ENCODE measurements at places on chromosomes 11 and 22.

DNA sequence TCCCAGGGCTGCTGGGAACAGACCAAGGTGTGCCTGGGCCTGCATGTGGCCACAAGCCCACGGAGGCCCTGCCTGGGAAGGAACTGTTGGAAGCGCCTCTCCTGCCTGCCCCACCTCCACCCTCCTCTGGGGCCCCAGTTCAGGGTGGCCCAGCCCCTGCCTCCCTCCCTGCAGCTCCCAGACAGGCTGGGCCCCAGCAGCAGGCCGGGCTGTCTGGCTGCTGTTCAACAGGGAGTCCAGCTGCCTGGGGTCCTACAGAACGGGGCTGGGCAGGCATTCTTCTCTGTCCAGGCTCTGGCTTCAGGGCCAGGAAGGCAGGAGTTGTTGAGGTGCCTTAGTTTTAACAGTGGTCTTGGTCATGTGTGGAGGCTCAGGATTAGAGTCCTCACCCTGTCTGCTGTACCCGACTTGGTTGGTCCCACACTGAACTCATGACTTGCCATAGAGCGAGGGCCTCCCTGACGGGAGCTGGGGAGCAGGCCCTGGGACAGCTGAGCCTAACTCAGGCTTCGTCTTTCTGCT lies 11.8 kb downstream of the PRDM11 start:
- DNase-seq, result no peak

DNA sequence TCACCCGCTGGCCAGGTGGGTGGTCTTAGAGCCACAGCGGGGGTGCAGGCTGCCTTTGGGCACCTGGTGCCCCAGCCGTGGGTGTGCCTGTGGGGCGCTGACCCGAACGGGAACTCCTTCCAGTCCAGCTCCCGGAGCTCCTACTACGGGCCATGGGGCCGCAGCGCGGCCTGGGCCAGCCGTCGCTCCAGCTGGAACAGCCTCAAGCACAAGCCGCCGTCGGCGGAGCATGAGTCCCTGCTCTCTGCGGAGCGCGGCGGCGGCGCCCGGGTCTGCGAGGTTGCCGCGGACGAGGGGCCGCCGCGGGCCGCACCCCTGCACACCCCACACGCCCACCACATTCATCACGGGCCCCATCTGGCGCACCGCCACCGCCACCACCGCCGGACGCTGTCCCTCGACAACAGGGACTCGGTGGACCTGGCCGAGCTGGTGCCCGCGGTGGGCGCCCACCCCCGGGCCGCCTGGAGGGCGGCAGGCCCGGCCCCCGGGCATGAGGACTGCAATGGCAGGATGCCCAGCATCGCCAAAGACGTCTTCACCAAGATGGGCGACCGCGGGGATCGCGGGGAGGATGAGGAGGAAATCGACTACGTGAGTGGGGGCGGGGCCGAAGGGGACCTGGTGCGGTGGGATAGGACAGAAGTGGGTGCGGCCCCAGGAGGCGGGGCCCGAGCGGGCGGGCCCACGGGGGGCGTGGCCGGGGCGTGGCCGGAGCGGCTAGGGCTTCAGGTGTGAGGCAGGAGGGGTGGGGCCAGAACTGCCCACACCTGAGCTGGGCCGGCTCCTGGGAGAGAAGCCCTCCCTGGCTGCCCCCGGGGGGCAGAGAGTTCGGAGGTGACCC lies 91.5 kb downstream of the CACNA1I start:
- DNase-seq, result peak; percentile 38

DNA sequence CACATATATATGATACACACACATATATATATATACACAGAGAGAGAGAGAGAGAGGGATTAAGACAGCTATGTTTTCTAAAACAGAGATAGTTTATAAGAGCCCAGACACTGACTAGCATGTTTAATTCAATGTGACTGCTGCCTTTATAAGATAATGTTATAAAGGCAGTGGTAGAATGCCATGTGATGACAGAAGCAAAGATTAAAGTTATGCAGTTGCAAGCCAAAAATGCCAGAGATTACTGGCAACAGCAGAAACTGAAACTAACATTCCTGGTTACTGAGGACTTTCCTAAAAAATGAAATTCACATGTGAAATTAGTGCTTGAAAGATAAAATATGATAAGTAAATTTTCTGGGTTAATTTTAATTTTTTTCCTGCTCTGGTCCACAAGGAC lies 1888.9 kb downstream of the LRRC4C start:
- no peak for DNase-seq

GRCh38 chr11:69002110-69002569 lies 10.9 kb downstream of the MRGPRF start:
- no peak for DNase-seq

GRCh38 chr11:122769126-122769780 lies 69.0 kb upstream of the CRTAM start:
- DNase-seq, result no peak

DNA sequence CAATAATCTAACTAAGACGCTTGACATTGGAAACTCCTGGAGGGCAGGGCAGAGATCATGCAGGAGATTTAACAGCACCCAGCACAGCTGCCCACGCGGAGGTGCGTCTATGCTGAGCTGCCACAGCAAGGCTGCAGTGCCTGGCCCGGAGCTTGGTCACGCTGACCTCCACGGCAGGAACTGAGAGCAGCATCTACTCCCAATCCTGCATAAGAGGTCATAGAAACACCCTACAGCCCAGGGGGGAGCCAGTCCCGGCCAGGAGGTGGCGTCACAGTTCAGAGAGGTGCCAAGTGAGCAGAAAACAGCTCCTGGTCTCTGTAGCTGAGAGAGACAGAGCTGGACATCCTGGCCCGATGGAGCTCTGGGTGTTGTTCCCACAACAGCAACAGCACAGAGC lies 121.1 kb upstream of the TMEM45B start:
- DNase-seq, result no peak

GRCh38 chr11:90124371-90124770 lies 10.1 kb upstream of the NAALAD2 start:
- no peak for DNase-seq

GRCh38 chr11:70566768-70567530 lies 168.6 kb downstream of the CTTN start:
- no peak for DNase-seq

- no peak for DNase-seq
Observed at GRCh38 chr11:73551677-73552076, 46.2 kb downstream of the FAM168A start.

DNA sequence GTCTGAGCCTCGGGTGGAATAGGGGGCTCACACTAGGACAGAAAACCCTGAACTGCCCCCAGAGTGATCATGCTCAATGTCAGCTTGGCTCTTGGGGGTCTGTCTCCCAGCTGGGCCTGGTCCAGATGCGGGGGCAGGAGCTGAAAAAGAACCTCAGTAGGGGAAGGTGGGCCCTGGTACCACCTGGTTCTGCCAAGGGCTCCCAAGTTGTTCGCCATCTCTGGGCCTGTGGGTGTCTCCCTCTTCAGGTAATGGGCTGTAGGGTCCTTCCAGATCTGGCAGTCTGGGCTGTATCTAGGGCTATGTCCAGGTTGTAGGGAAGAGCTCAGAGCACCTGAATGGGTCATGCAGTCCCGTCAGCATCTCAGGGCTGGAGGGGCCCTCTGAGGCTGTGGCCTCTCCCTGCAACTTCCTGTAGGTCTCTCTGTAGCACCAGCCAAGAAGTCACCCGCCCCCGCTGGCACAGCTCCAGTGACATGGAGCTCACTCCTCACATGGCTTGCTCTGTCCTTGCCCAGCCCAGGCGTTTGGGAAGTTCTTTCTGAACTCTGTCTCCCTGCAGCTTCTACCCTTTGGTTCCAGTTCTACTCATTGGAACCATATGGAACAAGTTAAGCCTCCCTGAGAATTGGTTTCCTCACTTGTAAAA lies 33.0 kb upstream of the SOX10 start:
- no peak for DNase-seq

DNA sequence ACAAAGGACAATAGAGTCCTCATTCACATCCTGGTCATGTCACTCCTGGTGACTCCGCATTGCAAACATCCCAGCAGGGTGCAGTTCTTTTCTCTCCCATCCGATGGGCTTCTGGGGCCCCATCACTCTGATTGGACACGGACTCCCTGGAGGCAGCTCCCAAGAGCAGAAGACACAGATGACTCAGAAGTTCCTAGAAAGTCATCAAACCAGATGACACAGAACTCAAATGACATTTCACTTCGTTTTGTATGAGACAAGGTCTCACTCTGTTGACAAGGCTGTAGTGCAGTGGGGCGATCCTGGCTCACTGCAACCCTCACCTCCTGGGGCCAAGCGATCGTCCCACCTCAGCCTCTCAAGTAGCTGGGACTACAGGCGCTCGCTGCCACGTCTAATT lies 33.2 kb downstream of the ZNF195 start:
- no peak for DNase-seq

DNA sequence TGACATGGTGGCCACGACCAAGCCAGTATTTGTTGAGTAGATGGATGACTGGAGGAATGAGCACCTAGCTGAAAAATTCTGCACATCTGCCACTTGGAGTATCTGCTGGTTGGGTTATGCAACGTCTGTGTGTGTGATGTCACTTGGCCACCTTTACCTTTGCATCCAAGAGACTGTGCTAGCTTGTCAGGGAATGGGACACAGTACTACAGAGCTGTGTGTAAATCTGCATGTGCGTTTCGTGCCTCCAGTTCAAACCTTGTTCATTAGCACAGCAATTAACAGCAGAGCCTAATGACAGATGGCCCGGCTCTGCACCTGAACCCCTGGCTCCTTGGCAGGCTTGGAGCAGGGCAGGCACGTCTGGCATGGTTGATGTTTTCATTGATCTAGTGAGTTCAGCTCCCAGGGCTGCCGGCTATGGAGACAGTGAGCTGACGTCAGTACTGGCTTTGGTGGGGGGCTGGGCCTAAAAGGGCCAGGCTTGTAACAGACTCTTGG lies 188.4 kb upstream of the NAV2 start:
- no peak for DNase-seq

DNA sequence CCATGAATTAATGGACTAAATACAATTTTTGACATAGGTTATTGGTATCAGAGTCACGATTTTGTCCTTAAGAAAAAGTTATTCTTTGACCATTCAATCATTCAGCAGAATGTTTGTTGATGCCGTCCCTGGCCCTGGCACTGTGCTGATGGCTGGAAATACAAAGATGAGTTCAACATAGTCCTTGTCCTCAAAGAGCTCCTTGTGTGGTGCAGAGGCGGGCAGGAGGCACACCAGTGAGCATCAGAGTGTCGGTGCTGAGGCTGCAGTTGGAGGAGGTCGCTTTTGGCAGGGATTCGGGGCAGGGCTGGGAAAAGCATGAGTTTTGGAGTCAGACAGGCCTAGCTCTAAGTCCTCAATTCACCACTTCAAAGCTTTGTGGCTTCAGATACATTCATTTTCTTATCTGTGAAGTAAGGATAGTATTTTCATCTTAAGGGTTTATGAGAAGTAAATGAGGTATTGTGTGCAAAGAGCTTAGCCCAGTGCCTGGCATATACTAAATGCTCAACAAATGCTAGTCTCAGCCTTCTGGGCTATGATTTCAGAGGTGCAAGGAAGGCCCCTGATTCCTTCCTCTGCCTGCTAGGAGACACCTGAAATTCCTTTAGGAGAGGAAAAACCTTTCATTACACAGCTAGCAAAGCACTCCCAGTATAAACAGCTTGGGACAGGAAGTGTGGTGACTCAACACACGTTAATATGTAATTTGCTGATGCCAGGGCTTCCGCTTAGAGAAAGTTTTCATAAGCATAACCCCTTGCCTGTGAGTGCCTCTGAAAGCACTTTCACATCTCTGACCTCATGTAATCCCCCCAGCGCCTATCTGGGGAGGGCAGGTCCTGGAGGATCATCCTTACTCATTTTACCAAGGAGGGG lies 113.8 kb downstream of the NECTIN1 start:
- no peak for DNase-seq

DNA sequence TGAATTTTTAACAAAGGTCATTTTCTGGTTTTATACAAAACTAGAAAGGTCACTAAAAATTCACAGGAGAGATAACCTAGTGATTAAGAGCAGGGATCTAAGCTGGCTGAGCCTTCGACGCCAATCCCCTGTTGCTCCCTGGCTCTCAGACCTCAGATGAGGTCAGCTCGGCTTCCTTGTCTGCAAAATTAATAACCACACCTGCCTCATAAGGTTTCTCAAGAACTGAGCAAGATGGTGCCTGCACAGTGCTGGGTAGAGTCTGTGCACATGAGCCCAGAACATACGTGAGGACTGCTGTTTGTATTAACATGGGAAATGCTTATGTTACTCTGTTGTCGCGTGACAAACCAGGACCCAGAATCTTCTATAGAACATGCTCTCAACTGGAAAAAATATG lies 24.4 kb upstream of the CD5 start:
- no peak for DNase-seq

- DNase-seq, result no peak
Observed at GRCh38 chr11:22520521-22520920, 105.1 kb downstream of the FANCF start.

- no peak for DNase-seq
Observed at GRCh38 chr22:37222440-37222971, 10.2 kb upstream of the SSTR3 start.

- peak; percentile 76 for DNase-seq
Observed at GRCh38 chr22:46013460-46014416, 36.8 kb upstream of the WNT7B start.

- DNase-seq, result no peak
Observed at GRCh38 chr11:9069256-9069655, 22.1 kb downstream of the SCUBE2 start.

GRCh38 chr11:131645237-131645636 lies 274.8 kb downstream of the NTM start:
- no peak for DNase-seq

Data from stimulated activated CD8-positive, alpha-beta memory T cell treated with anti-CD3 and anti-CD28 coated beads, Interleukin-7, amount 100 ng/mL, for 1 hour (primary cell).